IMR-90 (cell line): ENCODE measurements at places on chromosomes 7 and 10. TPM values are rescaled to one million over a fixed set of nuclear protein-coding genes. Genes with fewer than 3 reads are reported as not detected.

DNA sequence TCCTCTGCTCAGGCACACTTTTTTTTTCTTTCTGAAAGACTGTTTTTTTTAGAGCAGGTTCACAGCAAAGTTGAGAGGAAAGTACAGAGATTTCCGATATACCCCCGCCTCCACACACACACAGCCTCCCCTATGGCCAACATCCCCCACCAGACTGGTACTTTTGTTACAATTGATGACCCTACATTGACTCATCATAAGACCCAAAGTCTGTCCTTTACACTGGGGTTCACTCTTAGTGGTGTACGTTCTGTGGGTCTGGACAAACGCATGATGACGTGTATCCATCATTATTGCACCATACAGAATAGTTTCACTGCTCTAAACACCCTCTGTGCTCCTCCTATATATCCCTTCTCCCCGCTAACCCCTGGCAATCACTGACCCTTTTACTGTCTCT, 107.7 kb downstream of the RBM20 start:
- no peak for DNase-seq

DNA sequence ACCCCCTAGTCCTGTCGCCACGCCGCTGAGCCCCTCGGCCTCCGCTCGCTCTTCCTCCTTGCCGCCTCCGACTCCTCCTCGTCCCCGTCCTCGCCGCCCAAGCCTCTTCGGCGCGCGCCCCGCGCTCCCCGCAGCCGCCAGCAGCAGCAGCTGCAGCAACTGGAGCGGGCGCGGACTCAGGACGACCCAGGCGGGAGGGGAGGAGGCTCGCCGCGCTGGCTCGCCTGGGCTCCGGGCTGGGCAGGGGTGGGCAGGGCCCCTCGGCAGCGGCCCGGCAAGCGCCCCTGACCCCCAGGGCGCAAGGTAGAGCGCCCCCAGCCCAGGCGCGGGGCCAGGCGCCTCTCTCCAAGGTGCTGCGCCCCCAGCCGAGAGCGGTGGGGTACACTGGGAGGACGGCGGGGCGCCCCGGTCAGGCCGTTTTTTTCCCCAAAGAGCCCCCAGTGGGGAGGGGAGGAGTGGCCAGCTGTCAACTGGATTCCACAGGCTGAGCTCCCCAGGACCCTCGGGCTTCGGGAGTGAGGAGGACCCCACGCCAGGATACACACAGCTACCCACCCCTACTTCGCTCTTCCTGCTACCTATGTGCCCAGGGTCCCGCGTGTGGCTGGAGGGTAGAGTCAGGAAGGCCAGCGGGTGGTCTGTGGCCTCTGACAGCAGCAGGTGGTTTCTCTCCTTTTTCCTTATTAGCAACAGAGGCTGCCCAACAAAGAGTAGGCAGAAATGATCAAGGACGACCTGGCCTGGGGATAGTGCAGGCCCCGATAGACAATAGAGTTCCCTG, 903 bp upstream of the KCNMA1 start:
- DNase-seq, result peak; percentile 53

DNA sequence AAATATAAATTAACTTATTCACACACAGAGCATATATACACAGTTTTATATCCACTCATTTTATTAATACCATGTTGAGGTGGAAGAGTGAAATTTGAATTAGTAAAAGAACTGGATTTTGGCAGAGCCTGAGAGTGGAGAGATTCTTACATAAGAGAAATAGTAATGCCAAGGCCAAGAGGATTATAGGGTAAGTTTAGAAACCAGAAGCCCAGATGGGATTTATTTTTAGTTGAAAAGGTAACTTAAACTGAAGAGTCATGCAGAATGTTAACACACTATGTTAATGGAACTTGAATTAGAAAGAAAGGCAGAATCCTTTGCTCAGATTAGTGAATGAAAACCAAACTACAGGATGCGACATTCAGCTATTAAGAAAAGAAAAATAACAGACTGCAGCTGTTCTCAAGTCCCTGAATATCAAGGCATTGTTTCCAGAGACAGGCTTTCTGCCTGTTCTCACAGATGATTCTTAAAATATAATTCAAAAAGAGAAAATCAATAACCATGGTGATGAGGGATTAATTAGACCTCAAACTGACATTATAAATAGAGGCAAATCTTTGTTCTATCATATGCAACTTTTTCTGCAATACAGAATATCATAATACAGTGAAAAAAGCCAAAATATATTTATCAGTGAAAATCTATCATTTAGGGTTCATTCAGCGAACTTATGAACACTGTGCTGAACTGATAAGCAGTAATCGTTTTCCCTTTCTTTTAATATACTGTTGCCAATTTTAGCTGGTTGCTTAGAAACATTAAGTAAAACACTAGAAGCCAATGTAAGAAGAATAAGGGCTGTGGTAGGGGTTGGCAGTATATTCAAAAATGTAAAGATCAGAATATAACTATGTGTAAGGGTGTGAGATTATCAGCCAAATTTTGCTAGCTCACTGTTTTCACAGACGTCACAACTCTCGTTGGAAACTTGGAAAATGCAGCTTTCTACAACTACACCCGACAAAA, 34.4 kb downstream of the HECTD2 start:
- DNase-seq, result no peak

DNA sequence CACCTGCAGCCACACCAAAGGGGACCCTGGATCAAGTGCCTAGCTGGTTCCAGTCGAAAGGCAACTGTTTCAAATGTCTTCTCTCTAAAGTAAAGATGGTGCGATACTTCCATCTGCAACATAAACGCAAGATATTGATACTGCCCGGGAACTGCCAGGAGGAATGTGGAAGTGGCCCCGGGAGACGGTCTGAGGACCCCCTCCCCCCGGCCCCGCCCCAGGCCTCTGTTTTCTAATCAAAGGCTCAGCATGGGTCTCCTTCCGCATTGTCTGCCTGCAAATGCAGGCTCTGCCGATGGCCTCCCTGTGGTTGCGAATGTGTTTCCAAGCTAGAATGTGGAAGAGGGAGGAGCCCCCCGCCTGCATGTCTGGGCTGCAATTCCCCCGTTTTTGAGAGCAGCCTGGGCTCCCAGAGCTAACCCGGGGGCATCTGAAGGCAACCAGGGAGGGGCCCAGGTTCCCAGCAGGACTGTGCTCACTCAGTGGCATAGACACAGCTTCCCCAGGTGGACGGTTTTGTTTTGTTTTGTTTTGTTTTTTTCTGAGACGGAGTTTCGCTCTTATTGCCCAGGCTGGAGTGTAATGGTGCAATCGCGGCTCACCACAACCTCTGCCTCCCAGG, 223.9 kb upstream of the PPP2R2D start:
- no peak for DNase-seq

The LEP gene
- not detected in 2 replicates for total RNA-seq
